RPMI7951 (cell line): ENCODE measurements at places on chromosomes 7 and 10. TPM values are rescaled to one million over a fixed set of nuclear protein-coding genes. Genes with fewer than 3 reads are reported as not detected.

FIGNL1 gene
- 62.6 and 72.3 TPM in 2 replicates for total RNA-seq

BHLHA15 gene
- total RNA-seq: 0.36 TPM in 1 of 2 replicates, not detected in the other

RASA4B gene
- 0.36 and 1.4 TPM in 2 replicates for total RNA-seq

SLC39A12 gene
- total RNA-seq: not detected in 2 replicates

ASZ1 gene
- not detected in 2 replicates for total RNA-seq

NOC3L gene
- total RNA-seq: 31.6 and 40.4 TPM in 2 replicates

RASA4 gene
- 2.5 and 6.9 TPM in 2 replicates for total RNA-seq

SHH gene
- not detected in 2 replicates for total RNA-seq

BTBD16 gene
- not detected in 2 replicates for total RNA-seq

FANK1 gene
- total RNA-seq: 0.68 and 1.3 TPM in 2 replicates

UNC5B gene
- 19.3 and 25.3 TPM in 2 replicates for total RNA-seq

TUBAL3 gene
- 1.2 and 1.4 TPM in 2 replicates for total RNA-seq

CALML3 gene
- total RNA-seq: not detected in 2 replicates

BICC1 gene
- 28.3 and 37.6 TPM in 2 replicates for total RNA-seq

RSPH10B gene
- total RNA-seq: under 0.01 and 0.10 TPM in 2 replicates

ST8SIA6 gene
- total RNA-seq: not detected in 2 replicates

LIPK gene
- not detected in 2 replicates for total RNA-seq

PRLHR gene
- not detected in 2 replicates for total RNA-seq

GPNMB gene
- 146 and 188 TPM in 2 replicates for total RNA-seq

VWA2 gene
- total RNA-seq: not detected in 2 replicates

HHEX gene
- 0.60 and 1.2 TPM in 2 replicates for total RNA-seq

TMEM270 gene
- total RNA-seq: not detected in 2 replicates

AKR1E2 gene
- 18.0 and 21.1 TPM in 2 replicates for total RNA-seq

RSBN1L gene
- 14.5 and 19.8 TPM in 2 replicates for total RNA-seq

IGFBP3 gene
- total RNA-seq: 10.1 and 11.7 TPM in 2 replicates

PRKAR2B gene
- 3.3 and 3.7 TPM in 2 replicates for total RNA-seq

COBL gene
- total RNA-seq: not detected in 2 replicates

SMKR1 gene
- total RNA-seq: 0.20 and 0.24 TPM in 2 replicates

FFAR4 gene
- total RNA-seq: not detected in 2 replicates

CLEC5A gene
- total RNA-seq: not detected in 2 replicates

LRRD1 gene
- not detected in 2 replicates for total RNA-seq

MRLN gene
- not detected in 2 replicates for total RNA-seq

FGFR2 gene
- total RNA-seq: 0.39 and 0.60 TPM in 2 replicates

GSAP gene
- 4.3 and 7.4 TPM in 2 replicates for total RNA-seq
